Esophagus (tissue), 2 donors: ENCODE measurements at places on chromosomes 11 and 22. TPM values are rescaled to one million over a fixed set of nuclear protein-coding genes. Genes with fewer than 3 reads are reported as not detected.

Gene TCN2
- 2.2 TPM for polyA plus RNA-seq

Gene C22orf15
- not detected for polyA plus RNA-seq

Gene GPHA2
- not detected for polyA plus RNA-seq

Gene FAM118B
- 2.8 TPM for polyA plus RNA-seq

Gene MS4A15
- polyA plus RNA-seq = not detected

Gene SF1
- 88.0 TPM for polyA plus RNA-seq

Gene RAG2
- not detected for polyA plus RNA-seq

Gene MMP1
- polyA plus RNA-seq = 1.3 TPM

Gene KIRREL3
- 0.05 TPM for polyA plus RNA-seq

Gene HBG2
- polyA plus RNA-seq = not detected

Gene KLHL35
- polyA plus RNA-seq = 0.24 TPM

Gene FLRT1
- 0.08 TPM for polyA plus RNA-seq

Gene PLEKHB1
- polyA plus RNA-seq = 1.3 TPM

Gene POU2AF2
- polyA plus RNA-seq = not detected

Gene PANX3
- not detected for polyA plus RNA-seq

Gene CD248
- 1.4 TPM for polyA plus RNA-seq

Gene CD6
- 1.3 TPM for polyA plus RNA-seq

Gene GLYAT
- polyA plus RNA-seq = not detected

Gene NPAS4
- polyA plus RNA-seq = 0.31 TPM

Gene ROBO4
- polyA plus RNA-seq = 3.2 TPM

Gene GNAZ
- polyA plus RNA-seq = 0.83 TPM

Gene BUD13
- polyA plus RNA-seq = 9.6 TPM
